CD8-positive, alpha-beta memory T cell (primary cell): ENCODE measurements at places on chromosomes 4 and X. TPM values are rescaled to one million over a fixed set of nuclear protein-coding genes. Genes with fewer than 3 reads are reported as not detected.

DNA sequence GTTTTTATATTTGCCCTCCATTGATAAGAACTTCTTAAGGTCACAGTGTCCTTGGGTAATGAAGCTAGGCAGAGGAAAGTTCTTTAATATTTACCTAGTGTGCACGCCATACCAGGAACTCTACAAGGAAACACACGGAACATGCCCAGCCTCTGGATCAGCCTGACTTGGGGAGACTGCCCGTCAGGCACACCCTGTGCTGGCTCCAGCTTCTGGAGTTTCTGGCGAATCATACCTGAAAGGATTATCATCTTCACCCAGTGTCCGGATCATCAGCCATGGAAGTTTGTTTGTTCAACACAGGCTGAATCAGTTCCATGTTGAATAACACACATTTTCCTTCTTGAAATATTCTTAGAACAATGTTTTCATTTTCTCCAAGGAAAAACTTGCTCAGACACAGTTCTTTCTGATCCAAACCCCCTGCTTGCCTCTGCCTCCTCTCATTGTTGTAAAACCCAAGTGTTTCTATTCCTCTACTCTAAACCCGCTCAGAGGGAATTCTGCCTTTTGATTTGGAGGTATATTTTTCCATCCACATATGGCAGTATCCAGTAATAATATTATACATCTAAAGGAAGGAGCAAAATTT is 176.7 kb downstream of the SHROOM3 start:
- no peaks in the 10 kb centered on the region for H3K27me3 ChIP-seq
- no peaks in the 10 kb centered on the region for H3K36me3 ChIP-seq
- H3K4me3 ChIP-seq: no peak overlapping the region
- DNase-seq: no peak
- H3K4me1 ChIP-seq: no peaks in the 10 kb centered on the region
- no peak overlapping the region for H3K27ac ChIP-seq

Gene ESX1
- total RNA-seq: not detected

- peaks cover 5% of the 10 kb centered on the region for H3K36me3 ChIP-seq
- H3K4me3 ChIP-seq: peak overlapping the region; percentile 91
- no peaks in the 10 kb centered on the region for H3K27me3 ChIP-seq
- peaks cover 4% of the 10 kb centered on the region for H3K4me1 ChIP-seq
These were observed 307 bp downstream of the ATG4A start for GRCh38 chrX:108091878-108092291.

Gene RHOH
- total RNA-seq: 148 TPM

Gene FBXL5
- total RNA-seq: 25.1 TPM

- no peaks in the 10 kb centered on the region for H3K36me3 ChIP-seq
- H3K27ac ChIP-seq: no peak overlapping the region
- no peaks in the 10 kb centered on the region for H3K4me1 ChIP-seq
- no peak for DNase-seq
These were observed 101.5 kb upstream of the MAML3 start for GRCh38 chr4:140255467-140255866.

GRCh38 chr4:143586080-143586479 is 72.6 kb downstream of the SMARCA5 start:
- no peaks in the 10 kb centered on the region for H3K27me3 ChIP-seq
- H3K27ac ChIP-seq: no peak overlapping the region
- no peak for DNase-seq

DNA sequence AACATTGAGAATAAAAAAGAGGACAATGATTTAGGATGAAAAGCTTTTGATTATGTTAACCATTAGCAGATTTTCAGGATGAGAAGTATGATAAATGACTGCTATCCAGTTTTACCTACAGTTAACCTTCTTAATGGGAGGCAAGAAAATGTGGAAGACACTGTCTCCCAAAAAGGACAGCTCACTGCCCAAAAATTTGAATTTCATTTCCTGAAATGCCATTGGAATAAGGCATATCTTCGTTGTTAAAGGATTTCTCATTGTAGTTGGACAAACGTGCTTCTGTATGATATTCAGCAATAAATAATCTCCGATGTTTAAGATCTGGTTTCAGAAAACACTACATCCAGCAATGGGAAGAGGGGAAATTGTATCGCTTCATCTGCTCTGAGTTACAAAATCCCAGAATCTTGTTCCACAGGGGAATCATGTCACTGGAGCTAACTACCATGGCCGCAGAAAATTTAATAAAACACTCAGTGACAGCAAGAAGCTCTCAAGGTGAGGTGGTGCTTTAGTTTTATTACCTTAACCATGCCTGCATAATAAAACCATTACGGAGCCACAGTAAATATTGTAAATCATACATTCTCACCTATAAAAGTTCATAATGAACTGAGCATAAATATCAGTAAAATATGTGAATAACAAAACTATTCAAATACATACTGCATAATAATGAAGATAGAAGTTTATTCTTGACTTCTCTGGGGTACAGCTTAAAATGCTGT is 552.3 kb downstream of the PCDH7 start:
- no peaks in the 10 kb centered on the region for H3K27me3 ChIP-seq
- no peaks in the 10 kb centered on the region for H3K4me1 ChIP-seq
- no peak overlapping the region for H3K27ac ChIP-seq
- H3K4me3 ChIP-seq: no peak overlapping the region

GRCh38 chr4:76311896-76312331 is 5.4 kb downstream of the STBD1 start:
- no peaks in the 10 kb centered on the region for H3K36me3 ChIP-seq
- H3K27ac ChIP-seq: no peak overlapping the region
- no peak overlapping the region for H3K4me3 ChIP-seq

Gene INTS12
- total RNA-seq: 21.8 TPM

Gene TMEM31
- total RNA-seq: not detected

Gene HPGDS
- total RNA-seq: 0.57 TPM

GRCh38 chrX:16796298-16796697 is 10.0 kb downstream of the TXLNG start:
- H3K27me3 ChIP-seq: no peaks in the 10 kb centered on the region
- DNase-seq: no peak
- no peak overlapping the region for H3K4me3 ChIP-seq

DNA sequence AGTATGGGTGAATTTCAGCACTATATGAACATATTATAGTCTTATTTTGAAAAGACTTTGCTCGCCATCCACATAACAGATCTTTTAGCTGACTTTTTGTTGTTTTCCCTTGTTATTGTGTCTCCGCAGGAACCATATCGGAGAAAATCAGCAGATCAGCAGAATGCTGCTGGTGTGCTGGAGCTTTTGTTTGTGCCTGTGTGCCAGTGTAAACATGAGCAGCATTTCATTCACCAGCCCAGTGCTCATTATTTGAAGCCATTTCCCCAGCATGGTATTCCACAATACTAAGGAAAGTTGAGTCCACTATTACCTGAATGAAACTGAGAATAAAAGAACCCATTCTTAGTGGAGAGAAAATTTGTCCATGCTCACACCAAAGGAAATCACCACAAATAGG is 261.8 kb upstream of the ARX start:
- H3K4me1 ChIP-seq: no peaks in the 10 kb centered on the region
- H3K27ac ChIP-seq: no peak overlapping the region
- DNase-seq: no peak
- H3K27me3 ChIP-seq: no peaks in the 10 kb centered on the region
- no peaks in the 10 kb centered on the region for H3K36me3 ChIP-seq

DNA sequence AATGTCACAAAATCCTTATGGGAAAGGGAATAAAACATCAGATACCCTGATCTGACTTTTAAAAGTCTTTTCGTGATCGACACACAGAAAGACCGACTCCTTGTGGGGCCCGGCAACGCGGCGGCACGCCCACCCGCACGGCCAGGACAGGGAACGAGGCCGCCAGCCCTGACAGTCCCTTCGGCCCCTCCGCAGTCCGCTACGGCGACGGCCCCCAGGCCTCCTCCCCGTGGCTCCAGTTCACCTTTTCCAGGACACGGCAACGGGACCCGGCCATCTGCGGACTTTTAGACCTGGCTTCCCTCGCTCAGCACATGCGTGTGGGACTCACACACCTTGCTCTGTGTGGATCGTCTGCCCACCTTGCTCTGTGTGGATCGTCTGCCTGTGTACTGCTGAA is 33.6 kb upstream of the GTPBP6 start:
- DNase-seq: no peak
- H3K27me3 ChIP-seq: no peaks in the 10 kb centered on the region
- peaks cover 9% of the 10 kb centered on the region for H3K4me1 ChIP-seq
- no peak overlapping the region for H3K27ac ChIP-seq
- no peak overlapping the region for H3K4me3 ChIP-seq

DNA sequence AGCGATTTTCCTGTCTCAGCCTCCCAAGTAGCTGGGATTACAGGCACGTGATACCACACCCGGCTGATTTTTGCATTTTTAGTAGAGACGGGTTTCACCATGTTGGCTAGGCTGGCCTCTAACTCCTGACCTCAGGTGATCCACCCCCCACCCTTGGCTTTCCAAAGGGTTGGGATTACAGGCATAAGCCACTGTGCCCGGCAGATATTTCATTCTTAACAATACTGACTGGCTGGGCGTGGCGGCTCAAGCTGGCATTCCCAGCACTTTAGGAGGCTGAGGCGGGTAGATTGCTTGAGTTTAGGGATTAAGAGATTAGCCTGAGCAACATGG is 1.3 kb downstream of the PQBP1 start:
- no peak overlapping the region for H3K4me3 ChIP-seq
- peaks cover 24% of the 10 kb centered on the region for H3K4me1 ChIP-seq
- DNase-seq: no peak
- H3K27ac ChIP-seq: peak overlapping the region; percentile 93
- peaks cover 3% of the 10 kb centered on the region for H3K36me3 ChIP-seq
- H3K27me3 ChIP-seq: no peaks in the 10 kb centered on the region

Gene CENPI
- 12.8 TPM for total RNA-seq

DNA sequence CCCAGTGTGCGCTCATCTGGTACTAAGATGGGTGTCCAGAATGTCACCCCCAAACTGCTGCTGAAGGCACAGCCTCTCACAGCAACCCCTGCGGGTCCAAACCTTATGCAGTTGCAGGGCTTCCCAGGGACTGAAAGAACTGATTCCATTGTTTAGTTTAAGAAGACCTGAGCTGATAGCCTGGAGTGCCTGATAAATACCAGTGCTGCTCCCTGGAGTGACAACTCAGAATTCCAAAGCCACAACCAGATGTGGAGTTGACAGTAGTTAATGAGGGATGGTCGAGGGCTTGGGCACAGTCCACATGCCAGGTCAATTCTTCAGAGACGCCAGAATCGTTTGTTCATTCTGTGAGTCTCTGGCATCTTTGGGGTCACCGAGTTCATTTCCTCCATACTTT is 71.2 kb downstream of the LNX1 start:
- no peak for DNase-seq
- H3K36me3 ChIP-seq: no peaks in the 10 kb centered on the region
- H3K4me1 ChIP-seq: no peaks in the 10 kb centered on the region
- no peak overlapping the region for H3K27ac ChIP-seq

- H3K27ac ChIP-seq: no peak overlapping the region
- no peaks in the 10 kb centered on the region for H3K4me1 ChIP-seq
- no peak for DNase-seq
- H3K4me3 ChIP-seq: no peak overlapping the region
These were observed 168.5 kb upstream of the SH3RF1 start for GRCh38 chr4:169439244-169439643.

DNA sequence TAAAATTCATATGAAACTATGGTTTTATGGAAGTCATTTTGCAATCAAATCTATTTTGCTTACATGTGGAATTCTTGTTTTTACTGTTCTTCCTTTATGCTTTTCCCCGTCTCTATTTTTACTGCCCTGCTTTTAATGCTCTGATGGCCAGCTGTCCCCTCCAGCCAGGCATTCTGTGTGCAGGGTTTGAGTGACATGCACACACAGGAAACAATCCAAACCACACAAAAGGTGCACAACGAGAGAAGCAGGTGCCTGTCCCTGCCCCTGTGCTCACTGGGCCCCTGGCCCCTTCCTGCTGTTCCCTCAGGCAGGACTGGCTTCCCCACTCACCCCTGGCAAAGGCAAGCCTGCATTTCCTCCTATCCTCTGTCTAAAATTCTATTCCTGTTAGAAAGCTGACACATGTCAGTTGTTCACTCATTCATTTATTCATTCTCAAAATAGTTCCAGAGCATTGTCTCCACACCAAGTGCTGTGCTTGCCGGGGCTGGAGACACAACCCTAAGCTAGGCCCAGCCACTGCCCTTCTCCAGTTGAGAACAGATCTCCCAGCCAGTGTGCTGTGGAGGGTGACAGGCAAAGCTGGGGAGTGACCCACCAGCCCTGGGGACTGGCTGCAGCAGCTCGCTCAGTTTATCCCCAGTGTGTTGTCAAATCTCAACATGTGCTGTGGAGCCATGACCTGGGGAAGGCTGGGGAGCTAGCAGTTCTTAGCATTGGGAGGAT is 346.3 kb downstream of the FBXW7 start:
- peaks cover 6% of the 10 kb centered on the region for H3K4me1 ChIP-seq
- H3K27me3 ChIP-seq: no peaks in the 10 kb centered on the region
- H3K27ac ChIP-seq: no peak overlapping the region
- no peak for DNase-seq
- H3K36me3 ChIP-seq: no peaks in the 10 kb centered on the region
- no peak overlapping the region for H3K4me3 ChIP-seq

Gene ARAF
- total RNA-seq: 88.6 TPM

DNA sequence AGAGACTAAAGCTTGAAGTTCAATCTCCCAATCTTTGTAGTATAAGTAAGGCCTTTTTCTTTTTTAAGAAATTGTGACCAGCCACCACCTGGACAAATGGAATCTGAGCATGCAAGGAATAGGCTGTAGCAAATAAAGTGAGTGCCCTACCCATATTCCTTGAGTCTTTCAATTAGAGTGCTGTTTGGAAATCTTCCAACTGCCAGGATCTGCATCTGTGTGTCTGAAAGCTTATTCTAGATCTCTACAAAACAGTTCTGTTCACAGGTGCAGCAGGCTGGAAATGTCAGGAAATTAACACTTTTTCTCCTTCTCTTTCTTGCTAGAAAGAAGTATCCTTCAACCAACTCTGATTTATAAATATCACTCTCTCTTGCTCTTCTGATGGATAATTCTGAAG is 76.7 kb upstream of the NDST3 start:
- no peak overlapping the region for H3K4me3 ChIP-seq
- H3K4me1 ChIP-seq: no peaks in the 10 kb centered on the region
- no peaks in the 10 kb centered on the region for H3K36me3 ChIP-seq
- no peaks in the 10 kb centered on the region for H3K27me3 ChIP-seq
- no peak overlapping the region for H3K27ac ChIP-seq
- no peak for DNase-seq

DNA sequence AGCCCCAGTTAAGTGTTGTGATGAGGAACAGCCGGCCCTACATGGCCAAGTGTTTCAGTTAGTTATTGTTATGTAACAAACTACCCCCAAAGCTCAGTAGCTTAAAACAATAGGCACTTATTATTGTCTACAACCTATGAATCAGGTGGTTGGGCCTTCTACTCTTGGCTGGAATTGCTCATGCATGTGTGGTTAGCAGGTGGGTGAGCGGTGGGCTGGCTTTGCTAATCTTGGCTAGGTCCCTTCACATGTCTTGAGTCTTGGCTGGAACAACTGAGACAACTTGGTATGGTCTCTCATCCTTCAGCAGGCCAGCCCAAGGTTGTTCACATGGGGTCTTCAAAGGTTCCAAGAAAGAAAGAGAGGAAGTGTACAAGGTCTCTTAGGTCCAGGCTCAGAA is 54.5 kb upstream of the CHRNA9 start:
- no peak overlapping the region for H3K4me3 ChIP-seq
- H3K36me3 ChIP-seq: no peaks in the 10 kb centered on the region
- no peak overlapping the region for H3K27ac ChIP-seq
- H3K4me1 ChIP-seq: peaks cover 56% of the 10 kb centered on the region
